ENCODE measurements at places on chromosomes 12 and 14.

DNA sequence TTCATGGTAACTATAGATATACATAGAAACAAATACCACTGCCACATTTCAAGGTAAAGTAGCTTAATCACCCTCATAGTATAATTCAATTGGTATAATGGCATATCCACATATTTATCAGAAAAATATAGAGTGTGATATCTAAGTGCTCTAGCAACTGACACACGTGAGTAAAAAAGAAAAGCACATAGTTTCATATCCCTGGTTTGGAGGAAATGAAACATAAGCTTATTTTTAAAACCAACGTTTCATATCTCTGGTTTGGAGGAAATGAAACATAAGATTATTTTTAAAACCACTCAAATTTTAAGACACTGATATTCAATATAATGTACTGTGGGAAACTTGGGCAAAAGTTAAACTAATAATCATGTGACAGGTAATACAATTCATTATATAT, 2.1 kb downstream of the OR6C70 start:
- peak; percentile 39 for DNase-seq

- DNase-seq = no peak
These were observed 116.6 kb upstream of the RTL1 start for GRCh38 chr14:101019990-101020710.

GRCh38 chr14:91252871-91253794, 8.6 kb upstream of the GPR68 start:
- peak; percentile 57 for DNase-seq

DNA sequence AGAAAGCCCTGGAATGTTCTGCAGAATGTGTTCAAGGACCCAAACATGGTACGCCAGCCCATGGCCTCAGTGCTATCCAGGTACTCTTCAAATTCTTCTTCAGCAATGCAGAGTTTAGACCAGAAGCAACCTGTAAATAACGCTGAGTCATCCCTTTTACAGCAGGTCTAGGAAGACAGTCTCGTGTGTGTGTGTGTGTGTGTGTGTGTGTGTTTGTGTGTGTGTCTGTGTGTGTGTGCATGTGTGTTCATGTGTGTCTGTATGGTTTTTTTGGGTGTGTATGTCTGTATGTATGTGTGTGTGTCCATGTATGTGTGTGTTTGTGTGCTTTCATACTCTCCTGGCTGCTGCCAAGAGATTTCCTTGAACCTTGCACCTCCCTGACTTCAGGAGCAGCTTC, 60.1 kb upstream of the RFX4 start:
- no peak for DNase-seq

GRCh38 chr14:33465846-33466700, 484.8 kb downstream of the EGLN3 start:
- DNase-seq = no peak

DNA sequence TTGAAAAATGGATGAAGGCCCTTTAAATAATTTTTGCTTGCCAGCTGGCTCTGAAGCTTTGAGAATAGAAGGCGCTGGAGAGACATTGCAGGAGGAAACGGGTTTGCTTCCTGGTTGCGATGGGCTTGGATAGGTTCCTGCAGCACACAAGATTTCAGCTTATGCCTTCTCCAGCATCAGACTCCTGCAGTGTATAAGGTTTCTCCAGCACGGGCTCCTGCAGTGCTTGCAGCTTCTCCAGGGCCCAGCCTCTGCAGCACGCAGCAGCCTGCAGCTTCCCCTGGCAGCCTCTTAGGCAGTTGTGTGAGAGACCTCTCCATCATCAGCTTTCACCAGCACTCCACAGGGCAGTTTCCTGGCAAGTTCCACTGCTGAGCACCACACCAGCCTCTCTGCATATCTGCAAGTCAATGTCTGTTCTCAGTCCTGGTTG, 78.7 kb upstream of the ZDHHC17 start:
- DNase-seq = no peak

GRCh38 chr14:70114621-70115156, 74.1 kb downstream of the SLC8A3 start:
- DNase-seq = no peak

DNA sequence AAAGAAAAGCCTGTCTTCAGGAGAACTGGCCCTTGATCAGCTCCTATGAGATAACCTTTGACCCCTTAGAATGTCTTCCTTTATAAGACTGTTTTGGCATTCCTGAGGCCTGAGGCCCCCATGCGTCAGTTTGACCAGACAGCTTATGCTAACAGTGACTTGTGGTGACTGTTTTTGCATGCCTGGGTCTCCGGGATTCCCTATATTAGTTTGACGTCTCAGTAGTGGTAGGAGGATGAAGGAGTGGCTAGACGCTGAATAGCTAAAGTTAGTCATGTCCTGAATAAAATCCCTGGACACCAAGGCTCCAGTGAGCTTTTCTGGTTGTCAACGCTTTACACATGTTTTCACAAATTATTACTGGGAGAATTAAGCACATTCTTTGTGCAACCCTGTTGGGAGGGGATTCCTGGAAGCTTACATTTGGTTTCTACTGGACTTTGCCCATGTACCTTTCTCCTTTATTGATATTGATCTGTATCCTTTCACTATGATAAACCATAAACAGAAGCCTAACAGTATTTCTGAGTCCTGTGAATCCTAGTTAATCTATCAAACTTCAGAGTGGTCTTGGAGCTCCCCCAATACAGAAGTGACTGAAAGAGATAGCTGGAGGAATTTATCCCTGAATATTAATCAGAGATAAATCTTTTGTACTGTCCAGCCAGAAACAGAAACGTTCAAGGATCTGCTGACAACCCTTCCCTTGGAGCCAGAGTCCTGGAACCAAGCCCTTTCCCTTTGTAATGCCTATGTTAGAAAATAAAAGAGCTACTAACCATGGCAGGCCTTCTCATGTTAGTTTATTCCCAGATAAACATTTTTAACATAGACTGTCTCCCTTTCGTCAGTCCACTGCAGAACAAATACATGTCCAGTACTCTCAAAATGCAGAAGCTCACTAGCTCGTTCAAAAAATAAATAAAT, 479.2 kb downstream of the RPS29 start:
- no peak for DNase-seq

GRCh38 chr12:107760809-107761501, at the start of gene PRDM4:
TSS of gene PRDM4 (minus strand) at chr12:107761137. CDS start at chr12:107760515, 622 bp downstream.
- peak; percentile 96 for DNase-seq

GRCh38 chr14:68407285-68407684, 385.6 kb downstream of the ZFP36L1 start:
- DNase-seq = no peak

- DNase-seq = no peak
These were observed 28.3 kb downstream of the MDM1 start for GRCh38 chr12:68303850-68304249.

GRCh38 chr12:71159878-71160277, 2.1 kb upstream of the TSPAN8 start:
- DNase-seq = no peak

- DNase-seq = no peak
These were observed 13.3 kb downstream of the SLC15A4 start for GRCh38 chr12:128810182-128811127.

- no peak for DNase-seq
These were observed 13.2 kb downstream of the PLBD1 start for GRCh38 chr12:14554281-14555007.

DNA sequence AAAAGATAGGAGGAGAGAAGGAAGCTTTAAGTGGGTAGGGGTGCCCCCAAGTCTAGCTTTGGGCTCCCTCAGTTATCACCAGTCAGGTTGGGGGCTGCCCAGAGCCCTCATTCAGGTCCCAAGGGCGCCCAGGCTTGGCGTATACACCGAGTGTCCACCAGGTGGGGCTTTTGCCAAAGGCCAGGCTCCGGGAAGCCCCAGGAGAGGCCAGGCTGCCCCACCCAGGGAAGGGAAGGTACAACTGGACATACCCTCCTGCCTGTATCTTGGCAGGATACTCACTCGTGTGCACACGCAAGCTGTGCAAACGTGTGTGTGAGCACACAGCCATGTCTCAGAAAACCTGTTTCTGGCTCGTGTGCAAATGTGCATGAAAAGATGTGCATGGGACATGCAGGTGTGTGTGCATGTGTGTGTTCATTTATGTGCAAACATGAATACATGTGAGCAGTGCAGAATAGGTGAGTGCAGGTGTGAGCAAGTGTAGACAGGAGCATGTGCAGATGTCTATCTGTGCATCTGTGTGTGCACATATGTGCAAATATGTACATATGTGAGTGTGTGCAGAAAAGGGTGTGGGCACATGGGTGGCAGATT, 103.9 kb upstream of the MYL2 start:
- peak; percentile 58 for DNase-seq

DNA sequence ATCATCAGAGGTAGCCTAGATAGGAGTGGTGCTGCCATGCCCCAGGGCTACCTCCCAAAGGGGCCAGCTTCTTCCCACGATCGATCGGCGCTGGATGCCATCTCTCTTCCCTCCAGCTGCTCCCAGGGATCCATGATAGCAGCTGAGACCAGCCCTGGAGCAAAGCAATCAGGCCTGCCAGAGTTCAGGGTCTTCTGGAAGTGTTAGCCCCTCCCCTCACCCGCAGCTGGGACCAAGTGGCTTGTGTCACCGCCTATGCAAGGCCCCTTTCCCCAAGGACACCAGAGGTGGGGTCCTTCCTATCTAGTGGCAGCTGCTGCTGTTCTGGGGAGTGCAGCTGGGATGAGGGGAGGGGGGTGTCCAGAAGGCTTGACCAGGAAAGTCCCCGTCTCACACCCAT, 87.0 kb downstream of the IRF2BPL start:
- DNase-seq = no peak

DNA sequence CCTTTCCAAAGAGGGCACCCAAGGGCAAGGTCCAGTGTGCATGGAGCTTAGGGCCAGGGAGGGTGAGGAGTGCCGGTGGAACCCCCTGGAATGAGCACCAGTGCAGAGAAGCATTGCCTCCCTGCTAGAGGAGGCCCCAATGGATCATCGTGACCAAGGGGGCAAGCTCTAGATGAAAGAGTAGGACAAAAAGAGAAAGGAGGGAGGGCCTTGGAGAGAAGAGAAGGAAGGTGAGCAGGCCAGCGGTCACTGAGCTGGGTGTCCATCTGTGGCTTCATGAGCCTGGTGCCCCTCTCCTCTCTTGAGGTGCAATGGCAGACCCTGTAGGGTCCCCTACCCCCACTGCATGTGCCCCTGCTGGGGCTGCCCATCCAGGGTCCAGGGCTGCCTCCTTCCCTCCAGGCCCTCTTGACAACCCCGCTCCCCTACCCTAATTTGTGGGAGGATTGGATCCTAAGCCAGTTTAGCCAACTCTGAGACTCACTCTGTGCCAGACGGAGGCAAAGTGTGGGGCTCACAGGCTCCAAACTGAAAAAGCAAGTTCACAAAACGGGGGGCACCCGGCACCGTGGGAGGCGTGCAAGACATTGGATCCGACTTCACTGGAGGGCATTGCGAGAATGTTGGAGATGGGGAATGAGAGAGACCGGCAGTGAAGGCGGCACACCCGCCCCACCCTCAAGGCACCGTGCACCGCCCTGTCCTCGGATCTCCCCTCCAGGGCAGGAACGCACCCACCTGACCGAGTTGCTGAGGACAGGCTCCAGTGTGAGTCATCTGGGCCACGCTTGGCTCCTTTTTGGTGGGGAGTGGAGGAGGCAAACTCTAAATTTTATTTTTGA, 207.5 kb downstream of the KIF26A start:
- DNase-seq = no peak

DNA sequence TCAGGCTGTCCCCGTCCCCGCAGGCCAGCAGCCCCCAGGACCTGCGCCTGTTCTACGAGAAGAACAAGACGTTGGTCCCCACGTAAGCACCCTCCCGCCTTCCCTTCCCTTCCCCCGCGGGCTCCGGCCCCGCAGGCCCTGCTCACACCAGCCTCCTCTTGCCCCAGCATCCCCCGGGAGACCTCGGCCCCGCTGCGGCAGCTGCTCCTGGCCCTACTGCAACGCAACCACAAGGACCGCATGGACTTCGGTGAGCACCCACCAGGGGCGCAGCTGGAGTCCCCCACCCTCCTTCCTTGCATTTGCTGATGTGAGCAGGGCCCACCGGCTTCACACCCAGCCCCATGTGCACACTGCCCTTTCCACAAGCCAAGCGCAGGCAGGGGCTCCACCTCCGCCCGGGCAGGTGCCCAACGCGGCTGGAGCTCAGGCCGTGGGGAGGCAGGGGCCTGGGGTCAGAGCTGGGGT, 15.4 kb downstream of the ULK1 start:
- DNase-seq = no peak

- no peak for DNase-seq
These were observed 603.2 kb downstream of the C12orf50 start for GRCh38 chr12:87425942-87426554.

DNA sequence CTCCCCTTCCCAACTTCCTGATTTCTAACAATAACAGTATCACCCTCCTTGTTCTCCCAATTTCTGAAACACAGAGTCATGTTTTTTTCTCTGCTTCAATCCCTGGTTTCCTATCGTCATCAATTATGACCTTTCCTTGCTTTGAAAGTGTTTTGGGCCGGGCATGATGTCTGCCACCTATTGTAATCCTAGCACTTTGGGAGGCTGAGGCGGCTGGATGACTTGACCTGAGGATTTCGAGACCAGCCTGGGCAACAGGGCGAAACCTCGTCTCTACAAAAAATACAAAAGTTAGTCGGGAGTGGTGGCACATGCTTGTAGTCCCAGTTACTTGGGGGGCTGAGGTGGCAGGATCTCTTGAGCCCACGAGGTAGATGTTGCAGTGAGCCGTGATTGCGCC, 12.6 kb upstream of the GPR162 start:
- DNase-seq = no peak

- DNase-seq = no peak
These were observed 272 bp downstream of the HECTD1 start for GRCh38 chr14:31207287-31207754.

DNA sequence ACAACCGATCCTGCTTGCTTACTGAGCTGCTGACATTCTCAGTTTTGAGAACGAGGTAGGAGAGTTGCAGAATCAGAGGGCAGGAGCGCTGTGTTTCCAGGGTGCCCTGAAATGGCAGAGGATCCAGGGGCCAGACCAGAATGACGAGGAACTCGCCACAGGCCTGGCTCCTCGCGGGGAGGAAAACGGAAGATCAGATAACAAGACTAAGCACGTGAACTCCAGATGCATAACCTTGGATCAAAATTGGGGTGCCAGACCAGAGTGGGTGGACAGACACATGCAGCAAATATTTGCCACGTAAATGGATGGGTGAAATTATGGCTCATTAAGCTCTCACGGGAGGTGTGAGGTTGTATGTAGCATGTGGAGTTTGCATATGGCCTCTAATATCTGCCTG, 46.5 kb downstream of the ELK3 start:
- DNase-seq = no peak

GRCh38 chr12:57110104-57111030, 795 bp downstream of the STAT6 start:
- DNase-seq = peak; percentile 68

- no peak for DNase-seq
These were observed 32.1 kb downstream of the PIWIL1 start for GRCh38 chr12:130369816-130370215.

- peak; percentile 77 for DNase-seq
These were observed 34.7 kb upstream of the SLC2A3 start for GRCh38 chr12:7970475-7971252.

GRCh38 chr14:61113561-61114225, 132.6 kb downstream of the SLC38A6 start:
- no peak for DNase-seq

DNA sequence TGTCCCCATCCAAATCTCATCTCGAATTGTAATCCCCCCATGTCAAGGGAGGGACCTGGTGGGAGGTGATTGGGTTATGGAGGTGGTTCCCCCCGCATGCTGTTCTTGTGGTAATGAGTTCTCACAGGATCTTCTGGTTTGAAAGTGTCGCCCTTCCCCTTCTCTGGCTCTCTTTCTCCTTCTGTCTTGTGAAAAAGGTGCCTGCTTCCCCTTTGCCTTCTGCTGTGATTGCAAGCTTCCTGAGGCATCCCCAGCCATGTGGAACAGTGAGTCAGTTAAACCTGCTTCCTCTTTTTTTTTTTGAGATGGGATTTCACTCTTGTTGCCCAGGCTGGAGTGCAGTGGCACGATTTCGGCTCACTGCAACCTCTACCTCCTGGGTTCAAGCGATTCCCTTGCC, 104.0 kb downstream of the CCDC91 start:
- DNase-seq = no peak

Data from germinal center (tissue), 1 donor.